ENCODE measurements at places on chromosomes 5 and 9.

- DNase-seq: no peak
Measured at GRCh38 chr5:34498572-34498971, 157.6 kb upstream of the RAI14 start.

DNA sequence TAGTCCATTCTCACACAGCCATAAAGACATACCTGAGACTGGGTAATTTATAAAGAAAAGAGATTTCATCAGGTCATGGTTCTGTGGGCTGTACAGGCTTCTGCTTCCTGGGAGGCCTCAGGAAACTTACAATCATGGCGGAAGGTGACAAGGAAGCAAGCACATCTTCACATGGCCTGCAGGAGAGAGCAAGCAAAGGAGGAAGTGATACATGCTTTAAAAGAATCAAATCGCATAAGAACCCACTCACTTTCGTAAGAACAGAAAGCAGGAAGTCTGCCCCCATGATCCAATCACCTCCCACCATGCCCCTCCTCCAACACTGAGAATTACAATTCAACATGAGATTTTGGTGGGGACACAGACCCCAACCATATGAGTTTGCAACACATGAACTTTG lies 5.1 kb upstream of the FBXO38 start:
- DNase-seq: no peak

DNA sequence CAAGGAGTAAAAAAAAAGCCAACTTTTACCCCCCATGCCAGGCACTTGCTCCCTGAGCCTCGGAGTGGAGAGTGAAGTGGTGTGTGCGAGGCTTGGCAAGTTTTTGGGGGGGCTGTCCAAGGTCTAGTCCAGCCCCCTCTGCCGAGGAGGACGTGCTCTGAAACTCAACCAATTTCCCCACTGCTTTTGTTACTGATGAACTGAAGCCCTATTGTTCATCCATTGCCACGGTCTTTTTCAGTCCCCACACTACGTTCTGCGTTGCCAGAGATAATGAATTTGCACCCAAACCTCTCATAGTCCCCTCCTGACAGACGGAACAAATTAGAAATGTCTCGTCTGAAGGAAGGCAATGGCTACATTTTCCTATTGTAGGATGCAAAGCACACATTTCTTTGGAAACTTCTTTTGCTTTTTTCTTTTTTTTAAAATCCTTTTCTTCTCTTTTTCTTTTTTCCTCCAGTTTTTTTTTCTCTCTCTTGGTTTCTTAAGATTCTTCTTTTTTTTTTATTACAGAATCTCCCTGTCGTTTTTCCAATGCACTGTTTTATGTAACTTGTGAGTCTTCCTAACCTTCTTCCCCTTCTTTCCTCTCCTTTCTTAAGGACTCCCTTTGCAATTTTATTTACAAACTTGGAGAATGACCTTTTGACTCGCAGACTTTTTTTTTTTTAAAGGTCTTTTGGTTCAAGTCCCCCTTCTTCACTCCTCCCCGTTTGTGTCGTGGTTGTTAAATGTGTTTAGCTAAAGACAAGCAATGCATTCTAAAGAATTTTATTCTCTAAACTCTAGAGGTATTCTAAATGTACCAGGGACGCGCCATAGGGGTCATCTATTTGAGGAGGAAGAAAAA lies 209.5 kb downstream of the MEF2C start:
- no peak for DNase-seq

- no peak for DNase-seq
Measured at GRCh38 chr5:174177976-174178605, 132.6 kb downstream of the NSG2 start.

DNA sequence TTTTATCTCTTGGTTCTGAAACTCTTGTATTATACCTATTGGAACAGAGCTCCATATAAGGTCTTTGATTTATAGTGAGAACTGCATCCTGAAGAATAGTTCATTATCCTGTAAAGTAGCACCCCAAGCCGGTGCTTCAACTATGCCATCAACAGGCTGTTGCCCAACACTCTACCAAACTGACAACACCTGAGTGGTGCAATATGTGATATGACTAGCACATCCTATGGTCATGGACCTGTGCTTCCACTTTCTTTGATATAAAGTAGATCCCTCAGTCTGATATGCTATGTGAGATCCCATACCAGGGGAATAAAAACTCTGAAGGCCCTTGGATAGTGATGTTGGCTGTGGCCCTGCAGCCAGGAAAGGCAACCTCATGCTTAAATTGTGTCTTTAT lies 15.8 kb downstream of the CSF2 start:
- DNase-seq: no peak

DNA sequence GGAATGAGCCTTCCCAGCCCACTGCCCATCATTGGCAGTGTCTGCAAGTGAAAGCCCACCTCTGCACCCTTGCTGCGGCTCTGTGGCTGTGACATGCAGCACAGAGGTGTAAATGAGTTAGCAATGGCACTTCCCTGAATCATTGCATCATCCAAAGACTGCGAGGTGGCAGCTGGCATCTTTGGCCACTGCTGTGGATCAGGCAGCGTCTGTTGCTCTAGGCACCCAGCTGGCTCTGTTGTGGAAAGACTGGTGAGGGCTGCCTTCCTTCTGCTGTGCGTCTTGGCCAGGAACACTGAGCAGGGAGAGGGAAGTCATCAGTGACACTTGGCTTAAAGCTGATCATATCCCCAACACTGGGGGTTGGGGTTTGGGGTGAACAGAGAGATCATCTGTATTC lies 64.5 kb downstream of the MFAP3 start:
- DNase-seq: no peak

- no peak for DNase-seq
Measured at GRCh38 chr5:155807884-155808576, 518.9 kb upstream of the SGCD start.

GRCh38 chr5:158013939-158014338 lies 155.0 kb upstream of the CLINT1 start:
- no peak for DNase-seq

DNA sequence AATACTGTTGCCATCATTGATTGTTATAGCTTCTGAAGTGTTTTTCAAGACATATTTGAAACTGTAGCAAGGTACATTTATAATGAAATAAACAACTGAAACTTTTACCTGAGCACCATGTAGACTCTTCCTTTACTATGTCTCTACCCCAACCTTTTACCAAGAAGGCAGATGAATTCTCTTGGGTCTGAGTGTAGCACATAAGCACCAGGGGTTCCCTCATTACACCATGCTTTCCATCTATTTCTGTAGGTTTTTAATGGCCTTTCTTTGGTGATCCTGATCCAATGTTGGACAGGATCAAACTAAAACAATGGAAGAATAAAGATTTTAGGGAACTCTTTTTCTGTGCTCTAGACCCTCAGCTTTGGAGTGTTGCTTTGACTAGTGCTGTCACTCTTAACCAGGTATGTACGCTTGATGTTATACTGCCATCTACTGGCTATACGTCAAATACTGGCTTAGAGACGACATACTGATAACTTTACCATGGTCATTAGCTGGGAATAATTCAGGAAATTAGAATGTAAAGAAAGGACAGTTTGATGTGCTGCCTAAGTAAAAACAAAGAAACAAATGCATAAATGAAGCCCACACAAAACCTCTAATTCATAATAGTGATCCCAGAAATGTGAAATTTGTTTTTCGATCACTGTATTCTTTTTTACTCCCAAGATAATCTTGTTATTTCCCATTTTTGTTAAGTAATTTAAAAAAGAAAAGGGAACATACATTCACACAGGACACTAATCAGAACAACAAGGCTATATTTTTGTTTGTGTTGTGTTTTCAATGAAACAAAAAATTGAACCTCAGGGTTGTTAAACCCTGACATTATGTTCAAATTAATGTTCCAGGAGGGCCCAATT lies 30.7 kb downstream of the IFNW1 start:
- DNase-seq: no peak

DNA sequence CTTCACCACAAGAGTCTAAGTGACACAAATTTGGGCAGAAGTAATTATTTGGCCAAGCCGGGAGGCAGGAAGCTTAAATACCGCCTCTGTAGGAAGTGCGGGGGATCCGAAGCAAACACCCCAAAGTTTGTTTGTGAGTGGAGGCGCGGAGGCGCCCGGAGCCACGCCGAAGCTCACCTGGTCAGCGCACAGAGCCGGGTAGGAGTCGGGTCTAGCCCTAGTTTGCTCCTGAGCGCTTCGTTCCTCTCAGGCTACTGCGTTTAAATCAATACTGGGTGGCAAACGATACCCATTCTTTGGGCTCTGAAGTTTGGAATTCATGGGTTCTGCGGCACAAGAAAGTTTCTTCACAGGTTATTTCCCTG lies 855 bp downstream of the MCC start:
- DNase-seq: no peak

Data from stimulated activated CD4-positive, alpha-beta T cell treated with anti-CD3 and anti-CD28 coated beads, TNF-alpha, amount 100 ng/mL, for 1 hour (primary cell).